Esophagus muscularis mucosa (tissue), 4 donors: ENCODE measurements at places on chromosomes 6 and 20.

DNA sequence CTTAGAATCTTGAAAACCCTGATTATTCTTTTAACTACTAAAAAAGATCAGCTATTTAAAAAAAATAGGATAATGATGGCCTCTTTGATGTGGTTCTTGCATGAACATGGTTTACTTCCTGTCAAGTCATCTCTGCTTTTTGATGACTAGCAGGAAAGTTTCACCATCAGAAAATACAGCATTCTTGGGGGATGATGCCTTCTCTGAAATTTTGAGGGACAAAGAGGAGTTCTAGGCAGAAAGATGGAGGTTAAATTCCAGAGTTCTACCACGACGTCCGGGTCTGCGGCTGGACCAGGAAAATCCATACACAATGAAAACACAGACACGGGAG, 130.4 kb downstream of the OLIG3 start:
- no peak overlapping the region for H3K4me3 ChIP-seq
- DNase-seq: no peak
- H3K36me3 ChIP-seq: no peaks in the 10 kb centered on the region
- H3K27me3 ChIP-seq: no peaks in the 10 kb centered on the region
- H3K27ac ChIP-seq: no peak overlapping the region
- H3K4me1 ChIP-seq: no peaks in the 10 kb centered on the region

DNA sequence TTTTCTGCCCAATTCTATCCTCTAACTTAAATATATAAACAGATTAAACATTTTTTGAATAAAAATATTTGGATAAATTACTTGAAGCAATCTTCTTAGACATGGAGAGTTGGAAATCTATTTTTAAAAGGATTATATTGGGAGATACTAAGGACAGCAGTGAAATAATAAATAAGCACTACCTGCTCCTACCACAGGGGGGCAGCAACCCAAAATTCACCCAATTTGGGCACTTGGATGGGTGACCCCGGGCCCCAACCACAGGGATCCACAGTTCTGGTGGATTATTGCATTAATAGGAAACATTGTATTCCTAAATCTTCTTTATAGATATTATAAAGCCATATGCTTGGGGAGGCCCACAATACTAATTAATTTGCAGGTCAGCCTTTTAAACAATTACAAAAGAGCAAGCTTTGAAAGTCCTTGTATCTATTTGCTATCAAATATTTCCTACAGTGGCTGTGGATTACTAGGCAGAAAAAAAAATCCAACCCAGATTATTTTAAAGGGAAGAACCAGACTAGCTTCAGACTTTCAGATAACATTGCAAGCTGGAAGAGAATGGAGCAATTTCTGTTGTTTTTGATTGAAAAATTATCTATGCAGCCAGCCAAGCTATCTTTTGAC, 66.4 kb upstream of the PDE10A start:
- peaks cover 6% of the 10 kb centered on the region for H3K27me3 ChIP-seq
- H3K4me3 ChIP-seq: no peak overlapping the region
- no peak for DNase-seq
- H3K27ac ChIP-seq: no peak overlapping the region
- H3K36me3 ChIP-seq: no peaks in the 10 kb centered on the region

DNA sequence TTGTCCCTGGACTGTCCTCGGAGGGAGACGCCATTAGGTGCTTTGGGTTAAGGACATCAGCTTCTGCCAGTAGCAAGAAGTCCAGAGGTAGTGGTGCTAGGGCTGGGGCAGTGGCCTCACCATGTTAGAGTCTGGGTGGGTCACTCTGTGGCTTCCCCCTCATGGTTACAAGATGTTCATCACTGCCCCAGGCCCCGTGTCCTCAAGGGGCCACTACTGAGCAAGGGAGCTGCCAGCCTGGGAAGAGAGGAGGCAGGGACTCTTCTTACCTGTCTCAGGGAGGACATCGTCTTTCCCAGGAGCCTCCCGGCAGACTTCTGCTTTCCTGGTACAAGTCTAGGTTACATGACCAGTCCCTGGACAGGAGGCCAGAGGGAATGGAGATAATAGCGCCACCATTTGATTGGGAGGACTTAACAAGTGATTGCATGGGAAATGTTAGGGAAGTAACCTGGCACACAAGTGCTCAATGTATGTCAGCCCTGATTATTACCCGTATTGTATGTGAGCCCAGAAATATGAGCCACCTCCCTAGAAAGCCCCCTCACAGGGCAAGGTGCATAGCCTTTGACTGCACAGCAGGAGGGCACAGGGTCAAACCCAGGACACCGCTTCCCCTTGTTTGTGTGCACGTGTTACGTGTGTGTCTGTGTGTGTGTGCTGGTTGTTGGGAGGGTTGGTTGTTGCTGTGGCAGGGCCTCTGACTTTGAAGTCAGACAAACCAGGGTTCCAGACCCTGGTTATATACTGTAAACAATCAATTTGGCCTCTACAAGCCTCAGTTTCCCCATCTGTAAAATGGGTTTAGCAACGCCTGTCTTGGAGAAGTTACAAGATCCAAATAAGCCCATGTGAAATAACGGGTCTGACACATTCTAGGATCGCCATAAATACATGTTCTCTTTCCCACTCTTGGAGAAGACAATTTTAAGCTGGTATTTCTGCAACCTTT, 30.0 kb downstream of the SIRPA start:
- H3K27ac ChIP-seq: no peak overlapping the region
- H3K4me1 ChIP-seq: no peaks in the 10 kb centered on the region
- no peak overlapping the region for H3K4me3 ChIP-seq
- H3K36me3 ChIP-seq: peaks cover 28% of the 10 kb centered on the region
- no peaks in the 10 kb centered on the region for H3K27me3 ChIP-seq

DNA sequence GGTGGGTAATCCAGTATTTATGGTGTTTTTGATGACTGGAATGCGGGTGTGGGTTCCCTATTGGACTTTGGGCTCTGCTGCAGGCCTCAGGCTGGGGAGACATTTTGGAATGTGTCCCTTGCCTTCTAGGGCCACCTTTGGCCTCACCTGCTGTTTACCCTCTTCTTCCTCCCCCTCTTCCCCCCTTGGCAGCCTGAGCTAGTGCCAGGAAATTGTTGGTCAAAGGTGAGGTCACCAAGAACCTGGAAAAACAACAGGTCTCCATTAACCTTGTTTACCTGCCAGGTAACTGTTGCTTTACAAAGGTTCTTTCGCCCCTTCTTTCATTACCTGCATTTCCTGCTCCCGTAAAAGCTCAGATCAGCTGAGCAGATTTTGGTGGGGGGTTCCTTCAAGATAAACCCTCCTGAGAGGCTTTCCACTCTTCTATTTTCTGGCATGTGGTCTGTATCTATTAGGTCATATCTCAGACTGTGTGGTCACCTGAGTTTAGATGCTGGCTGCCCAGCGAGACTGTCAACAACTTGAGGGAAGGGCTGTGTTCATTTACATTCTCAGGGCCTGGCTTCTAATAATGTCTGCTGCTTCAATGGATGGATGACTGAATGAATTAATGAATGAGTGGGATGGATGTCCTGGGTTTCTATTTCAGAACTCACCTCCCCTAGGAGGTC, 34.7 kb downstream of the VEGFA start:
- no peak overlapping the region for H3K27ac ChIP-seq
- no peak for DNase-seq
- H3K4me1 ChIP-seq: no peaks in the 10 kb centered on the region
